ENCODE measurements at places on chromosomes 2 and 18. TPM values are rescaled to one million over a fixed set of nuclear protein-coding genes. Genes with fewer than 3 reads are reported as not detected.

DNA sequence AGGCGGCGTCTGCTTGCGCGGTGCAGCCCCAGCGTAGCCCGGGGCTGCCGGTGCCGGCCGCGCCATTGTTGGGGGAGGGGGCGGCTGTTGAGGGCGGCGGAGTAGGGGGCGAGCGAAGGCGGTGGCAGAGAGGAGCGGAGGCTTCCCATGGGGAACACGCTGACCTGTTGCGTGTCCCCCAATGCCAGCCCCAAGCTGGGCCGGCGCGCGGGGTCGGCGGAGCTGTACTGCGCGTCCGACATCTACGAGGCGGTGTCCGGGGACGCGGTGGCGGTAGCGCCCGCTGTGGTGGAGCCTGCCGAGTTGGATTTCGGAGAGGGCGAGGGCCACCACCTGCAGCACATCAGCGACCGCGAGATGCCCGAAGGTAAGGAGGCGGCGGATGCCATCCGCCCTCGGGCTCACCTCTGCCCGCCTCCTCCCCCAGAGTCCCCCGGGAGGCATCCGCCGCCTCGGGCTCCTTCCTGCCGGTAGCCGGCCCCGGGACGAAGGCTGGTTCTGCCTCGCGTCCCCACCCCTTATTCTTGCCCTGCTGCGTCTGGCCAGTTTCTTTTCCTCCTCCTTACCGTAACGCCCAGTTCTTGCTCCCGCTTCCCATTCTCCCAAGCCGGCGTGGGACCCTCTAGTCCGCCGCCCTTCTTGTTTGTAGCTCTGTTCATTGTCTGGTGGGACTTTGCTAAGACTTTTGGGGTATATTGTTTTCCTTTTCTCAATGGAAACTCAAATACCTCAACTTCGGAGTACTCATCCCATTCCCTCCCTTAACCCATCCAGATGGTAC lies 500 bp downstream of the CCNYL1 start:
- peak; percentile 73 for DNase-seq

DNA sequence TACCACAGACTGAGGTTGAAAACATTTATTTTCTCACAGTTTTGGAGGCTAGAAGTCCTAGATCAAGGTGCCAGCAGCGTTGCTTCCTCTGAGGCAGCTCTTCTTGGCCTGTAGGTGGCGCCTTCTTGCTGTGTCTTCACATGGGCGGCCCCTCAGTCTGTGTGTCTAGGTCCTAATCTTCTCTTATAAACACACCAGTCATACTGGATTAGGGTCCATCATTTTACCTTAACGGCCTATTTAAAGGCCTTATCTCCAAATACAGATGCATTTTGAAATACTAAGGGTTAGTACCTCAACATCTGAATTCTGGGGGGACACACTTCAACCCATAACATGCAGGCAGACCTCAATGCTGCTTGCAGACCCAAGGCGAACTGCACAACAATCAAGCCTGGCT lies 4.4 kb upstream of the RMC1 start:
- DNase-seq, result peak; percentile 73

DNA sequence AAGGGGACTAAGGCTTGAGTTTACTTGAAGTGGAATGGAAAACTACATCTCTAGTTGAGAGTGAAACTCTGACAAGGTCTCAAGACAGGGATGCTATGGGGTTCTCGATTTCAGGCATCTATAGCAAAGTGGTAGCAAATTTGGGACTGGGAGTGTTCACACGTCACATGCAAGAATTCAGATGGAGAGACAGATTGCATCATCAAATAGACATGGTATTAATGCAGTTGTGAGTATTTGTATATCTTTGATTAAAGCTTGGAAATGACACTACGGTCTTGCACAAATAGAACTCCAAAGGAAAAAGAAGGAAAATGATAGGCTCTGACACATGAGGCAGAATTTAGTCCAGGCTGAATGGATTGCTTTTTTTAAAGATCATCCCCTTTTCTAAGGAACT lies 1061.6 kb upstream of the FANCL start:
- no peak for DNase-seq

GRCh38 chr18:58135183-58135641 lies 91.2 kb downstream of the NEDD4L start:
- no peak for DNase-seq

DNA sequence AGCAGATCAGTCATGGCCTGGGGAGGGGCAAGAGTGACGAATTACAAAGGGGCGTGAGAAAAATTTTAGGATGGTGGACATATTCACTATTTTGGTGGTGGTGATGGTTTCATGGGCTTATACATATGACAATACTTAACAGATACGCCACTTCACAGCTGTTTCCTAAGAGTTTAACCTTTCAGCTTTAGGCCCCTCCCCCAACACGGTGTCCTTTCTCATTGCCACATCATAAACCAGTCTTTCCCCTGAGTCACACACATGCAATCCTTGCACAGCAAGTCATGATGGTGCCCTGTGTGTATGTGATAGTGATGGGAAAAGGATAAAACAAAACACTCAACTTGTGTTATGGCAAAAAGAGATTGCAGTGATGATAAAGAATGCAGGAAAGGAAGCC lies 47.6 kb upstream of the IL1R1 start:
- no peak for DNase-seq

- no peak for DNase-seq
These were observed 251.5 kb downstream of the TXNL1 start for GRCh38 chr18:56386856-56387255.

DNA sequence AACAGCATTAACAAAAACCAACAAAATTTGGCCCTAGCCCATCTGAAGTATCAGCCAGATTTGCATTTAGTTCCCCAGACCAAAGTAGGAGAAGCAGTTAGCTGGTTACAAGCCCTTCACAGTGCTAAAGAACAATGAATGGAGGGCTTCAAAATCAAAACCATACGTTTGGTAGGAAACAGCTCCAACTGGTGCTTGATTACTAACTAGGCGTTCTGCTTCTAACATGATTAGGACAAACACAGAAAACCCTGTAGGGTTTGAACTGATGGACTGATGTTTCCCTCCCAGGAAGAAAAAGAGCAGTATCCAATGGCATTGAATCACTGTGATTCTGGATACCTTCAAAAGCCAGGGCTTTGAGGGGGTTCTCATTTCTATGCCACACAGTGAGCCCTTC lies 20.5 kb upstream of the STAT4 start:
- no peak for DNase-seq

DNA sequence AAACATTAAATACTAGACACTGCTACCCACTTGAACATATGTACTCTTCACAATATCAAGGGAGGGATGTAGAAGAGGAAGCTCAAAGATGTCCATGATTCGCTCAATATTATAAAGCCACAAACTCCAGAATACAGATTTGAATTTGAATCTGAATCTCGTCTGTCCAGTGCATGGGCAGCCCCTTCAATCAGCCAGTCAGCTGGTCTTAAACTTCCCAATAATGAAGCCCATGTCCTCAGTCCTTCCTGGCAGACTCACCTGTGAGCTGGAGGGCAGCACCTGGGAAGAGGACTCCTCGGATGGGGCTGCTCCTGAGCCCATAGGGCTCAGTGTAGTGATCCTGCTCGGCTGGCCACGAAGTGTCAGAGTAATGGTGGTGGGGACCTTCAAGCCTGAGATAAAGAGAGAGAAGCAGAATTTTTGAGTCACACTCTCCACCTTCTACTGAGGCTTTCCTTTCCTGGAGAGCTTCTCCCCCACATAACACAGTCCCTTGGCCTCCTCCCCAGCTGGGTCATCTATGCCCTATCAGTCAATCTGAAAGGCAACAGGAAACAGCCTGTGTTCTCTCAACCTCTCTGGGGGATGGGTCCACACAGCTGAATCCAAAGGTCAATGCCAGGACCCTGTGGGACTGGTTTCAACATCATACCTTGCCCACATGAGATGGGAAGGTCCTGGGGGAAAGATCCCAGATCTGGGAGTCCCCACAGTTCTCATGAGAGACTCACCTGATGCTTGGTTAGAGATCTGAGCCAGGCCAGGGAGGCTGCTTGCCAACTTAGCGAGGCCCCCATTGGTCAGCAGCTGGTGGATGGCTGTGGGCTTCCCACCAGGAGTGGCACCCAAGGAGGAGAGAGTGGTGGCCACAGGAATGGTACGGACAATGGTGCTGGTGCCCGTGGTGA lies 36.5 kb downstream of the KANSL3 start:
- DNase-seq, result no peak

GRCh38 chr2:128474036-128474955 lies 155.6 kb upstream of the HS6ST1 start:
- DNase-seq, result no peak

DNA sequence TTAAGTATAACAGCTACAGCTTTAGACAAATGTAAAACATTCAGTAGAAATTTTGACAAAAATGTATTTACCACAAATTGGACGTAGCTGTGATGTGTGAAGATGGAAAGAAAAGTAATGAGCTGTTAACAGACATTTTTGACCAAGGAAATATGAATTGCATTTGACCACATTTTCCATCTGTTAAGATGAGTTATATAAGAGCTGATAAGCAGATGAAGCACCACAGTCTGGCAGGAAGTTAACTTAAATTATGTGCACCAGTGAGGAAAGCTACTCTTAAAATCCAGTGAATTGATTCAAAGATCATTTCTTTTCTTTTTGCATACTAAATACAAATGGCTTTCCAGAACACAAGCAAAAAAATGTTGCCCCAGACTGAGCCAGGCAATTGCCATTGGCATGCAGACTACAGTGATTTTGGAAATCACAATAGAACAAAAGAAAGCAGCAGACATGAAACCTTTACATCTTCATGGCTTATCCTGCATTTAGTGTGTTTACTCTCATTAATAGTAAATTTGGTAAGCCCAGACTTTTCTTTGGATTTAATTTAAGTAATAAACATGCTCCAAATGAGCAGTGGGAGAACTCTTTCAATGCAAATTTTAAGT lies 493.7 kb downstream of the TMX3 start:
- DNase-seq, result no peak

DNA sequence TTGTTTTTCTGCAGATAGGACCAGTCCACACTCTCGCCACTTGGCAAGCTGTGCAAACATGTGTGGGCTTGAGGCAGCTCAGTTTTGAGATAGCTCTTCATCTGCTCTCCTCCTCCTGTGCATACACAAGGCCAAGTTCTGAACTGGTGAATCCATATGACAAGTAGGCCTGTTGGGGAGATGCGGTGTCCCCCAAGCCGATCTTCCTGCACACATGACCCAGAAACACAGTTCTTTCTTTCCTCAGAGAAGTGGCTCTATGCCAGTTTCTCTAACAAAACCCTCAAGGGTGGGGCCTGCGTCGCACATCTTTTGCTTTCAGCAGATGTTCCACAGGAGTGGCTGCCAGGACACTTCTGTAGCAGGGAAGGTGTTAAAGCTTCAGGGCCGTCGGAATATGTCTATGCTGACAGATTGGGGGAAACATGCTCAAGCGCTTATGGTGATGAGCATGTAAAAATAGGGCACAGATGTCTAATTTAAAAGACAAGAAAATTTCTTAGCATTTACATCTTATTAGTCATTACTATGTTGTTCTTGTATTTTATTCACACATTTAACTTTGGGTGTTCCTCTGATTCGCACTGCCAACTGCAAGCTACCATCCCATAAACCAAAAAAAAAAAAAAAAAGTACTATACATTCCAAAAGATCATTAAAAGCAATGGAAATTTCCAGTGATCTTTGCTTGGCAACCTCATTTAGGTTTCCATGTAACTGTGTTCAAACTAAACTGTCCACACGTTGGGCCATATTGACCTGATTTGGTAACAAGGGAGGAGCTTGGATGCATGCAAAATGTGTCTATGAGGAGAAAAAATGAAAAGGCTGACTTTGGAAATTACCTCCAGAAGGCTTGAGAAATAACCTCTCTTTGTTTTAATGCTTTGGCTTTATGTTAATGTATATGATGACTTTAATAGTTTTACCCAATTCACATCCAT lies 1055.5 kb upstream of the KLHL29 start:
- no peak for DNase-seq

GRCh38 chr2:212727751-212728150 lies 189.1 kb upstream of the ERBB4 start:
- DNase-seq, result no peak

- no peak for DNase-seq
These were observed 248.5 kb upstream of the SESTD1 start for GRCh38 chr2:179513181-179513580.

ITGAV gene
- 106 TPM for total RNA-seq

LRRFIP1 gene
- total RNA-seq, result 84.8 TPM
